ENCODE measurements at places on chromosomes 7 and 10. TPM values are rescaled to one million over a fixed set of nuclear protein-coding genes. Genes with fewer than 3 reads are reported as not detected.

DNA sequence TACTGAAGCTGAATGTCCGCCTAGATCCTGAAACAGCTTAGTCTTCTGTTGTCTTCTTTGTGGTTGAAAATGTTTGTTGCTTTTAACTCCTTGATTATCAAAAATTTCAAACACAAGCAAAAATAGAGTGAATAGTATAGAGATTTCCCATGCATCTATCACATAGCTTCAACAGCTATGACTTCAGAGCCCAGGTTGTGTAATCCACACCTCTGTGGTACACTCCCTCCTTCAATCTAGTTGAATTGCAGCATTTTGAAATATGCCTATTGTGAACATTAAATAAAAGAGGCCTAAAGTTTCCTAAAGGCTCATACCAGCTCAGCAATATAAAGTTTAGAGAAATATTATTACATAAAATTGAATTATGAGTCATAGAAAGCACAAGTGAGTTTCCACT lies 204.7 kb upstream of the HDAC9 start:
- DNase-seq: no peak

The PAPSS2 gene
- 9.4 TPM for total RNA-seq

DNA sequence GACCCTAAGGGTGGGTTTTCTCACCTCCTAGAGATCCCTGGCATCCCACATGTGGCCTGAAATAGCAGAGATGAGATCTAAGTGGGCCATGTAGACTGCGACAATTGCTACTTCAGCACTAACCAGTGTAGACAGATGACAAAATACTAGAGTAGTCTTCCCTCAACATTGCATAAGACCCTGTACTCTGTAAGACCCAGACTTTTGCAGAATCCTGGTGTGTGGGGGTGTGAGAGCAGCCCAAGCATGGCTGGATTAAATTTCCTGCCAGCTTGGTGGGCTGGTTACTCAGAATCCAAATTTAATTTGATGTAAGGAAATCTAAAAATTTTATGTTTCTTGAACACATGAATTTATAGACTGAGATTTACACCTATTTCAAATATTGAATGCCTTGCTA lies 88.3 kb downstream of the ZNF365 start:
- DNase-seq: no peak

GRCh38 chr7:70887186-70887585 lies 244.8 kb upstream of the GALNT17 start:
- no peak for DNase-seq

The LIPM gene
- total RNA-seq: not detected

DNA sequence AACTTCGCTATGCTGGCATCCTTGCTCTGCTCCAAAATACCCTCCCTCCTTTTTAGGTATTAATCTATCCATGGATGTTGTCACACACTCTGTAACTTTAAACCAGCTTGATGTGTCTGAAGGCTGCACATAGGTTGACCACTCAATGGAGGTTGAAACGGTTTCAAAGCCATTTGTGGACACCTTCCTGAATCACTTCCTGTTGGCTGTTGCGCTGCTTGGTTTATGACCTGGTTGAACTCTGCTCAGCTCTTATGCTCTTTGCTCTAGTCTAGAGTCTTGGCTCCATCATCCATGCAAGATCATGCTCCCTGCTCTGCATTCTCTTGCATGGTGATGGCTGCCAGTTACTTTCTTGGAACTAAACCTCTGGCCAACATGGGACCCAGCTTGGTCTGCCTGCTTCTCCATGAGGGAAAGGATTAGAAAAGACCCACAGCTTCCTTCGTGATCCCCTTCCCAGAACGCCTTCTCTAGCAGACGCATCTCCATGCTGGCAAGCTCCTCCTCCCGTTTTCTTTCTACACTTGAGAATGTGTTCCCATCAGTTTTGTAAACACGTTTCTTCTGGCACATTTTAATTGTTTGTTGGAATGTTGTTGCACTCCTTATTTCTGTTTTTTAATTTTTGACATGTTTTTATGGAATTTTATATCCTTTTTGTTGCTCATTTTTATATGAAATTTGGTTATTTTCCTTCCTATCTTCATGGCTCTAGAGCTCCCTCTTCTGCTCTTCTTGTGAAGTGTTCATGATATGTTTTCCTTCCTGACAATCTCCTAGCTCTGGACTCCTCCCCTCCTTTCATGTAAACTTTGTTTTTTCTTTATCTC lies 149.8 kb downstream of the XPNPEP1 start:
- DNase-seq: no peak

The IFIT1 gene
- 18.5 TPM for total RNA-seq

The ADGRA1 gene
- not detected for total RNA-seq

The ITGB8 gene
- 4.6 TPM for total RNA-seq

GRCh38 chr7:123024989-123025758 lies 29.7 kb upstream of the TAS2R16 start:
- no peak for DNase-seq

GRCh38 chr10:34978080-34978479 lies 112.1 kb downstream of the CUL2 start:
- no peak for DNase-seq

Data from heart left ventricle (tissue), 16 donors.